ENCODE measurements at places on chromosomes 13 and 19.
A peak's percentile ranks its signal among the peaks of the same experiment; 100 is the strongest.

DNA sequence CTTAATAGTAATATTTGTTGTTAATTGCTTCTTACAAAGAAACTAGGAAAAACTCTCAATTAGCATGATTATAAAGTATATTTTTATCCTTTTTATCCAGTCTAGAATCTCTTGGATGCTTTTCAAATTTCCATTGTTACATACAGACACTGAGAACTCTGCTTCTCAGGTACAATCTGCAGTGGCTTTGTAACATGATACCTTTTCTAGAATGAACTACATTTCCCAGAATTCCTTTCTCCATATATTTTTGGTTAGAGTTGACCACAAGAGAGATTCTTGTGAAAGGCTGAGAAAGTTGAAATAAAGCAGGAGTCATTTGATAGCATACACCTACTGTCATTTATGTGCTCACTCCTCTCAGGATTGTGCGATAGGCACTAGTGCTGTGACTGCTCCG, 148.6 kb downstream of the SLITRK6 start:
- no peak for DNase-seq

DNA sequence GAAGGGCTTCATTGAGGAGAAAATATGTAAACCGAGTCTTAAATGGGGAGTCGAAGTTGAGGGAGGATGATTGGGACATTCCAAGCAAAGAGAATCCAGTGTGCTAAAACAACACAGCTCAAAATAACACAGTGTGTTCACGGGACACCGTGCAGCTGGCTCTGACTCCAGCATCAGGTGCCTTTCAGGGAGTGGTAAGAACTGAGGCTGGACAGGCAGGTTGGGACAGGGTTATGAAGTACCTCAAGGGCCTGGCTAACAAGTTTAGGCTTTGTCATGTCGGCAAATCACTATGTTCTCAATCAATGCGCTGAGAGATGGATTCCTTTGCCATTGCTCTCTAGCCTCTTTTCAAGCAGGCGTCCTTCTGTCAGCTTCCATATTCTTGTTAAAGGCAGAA, 27.5 kb upstream of the WDFY2 start:
- DNase-seq = no peak

DNA sequence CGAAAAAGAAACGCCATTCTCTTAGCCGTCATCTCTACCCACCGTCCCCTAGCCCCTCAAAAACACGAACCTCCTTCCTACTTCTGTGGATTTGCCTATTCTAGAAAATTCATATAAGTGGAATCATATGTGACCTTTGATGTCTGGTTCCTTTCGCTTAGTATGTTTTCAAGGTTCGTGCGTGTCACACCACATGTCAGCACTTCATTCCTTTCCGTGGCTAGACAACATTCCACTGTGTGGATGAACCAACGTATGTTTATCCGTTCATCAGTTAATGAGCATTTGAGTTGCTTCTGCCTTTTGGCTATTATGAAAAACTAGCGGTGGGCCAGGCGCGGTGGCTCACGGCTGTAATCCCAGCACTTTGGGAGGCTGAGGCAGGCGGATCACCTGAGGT, 14.0 kb upstream of the PPP1R12C start:
- DNase-seq = peak; percentile 71

DNA sequence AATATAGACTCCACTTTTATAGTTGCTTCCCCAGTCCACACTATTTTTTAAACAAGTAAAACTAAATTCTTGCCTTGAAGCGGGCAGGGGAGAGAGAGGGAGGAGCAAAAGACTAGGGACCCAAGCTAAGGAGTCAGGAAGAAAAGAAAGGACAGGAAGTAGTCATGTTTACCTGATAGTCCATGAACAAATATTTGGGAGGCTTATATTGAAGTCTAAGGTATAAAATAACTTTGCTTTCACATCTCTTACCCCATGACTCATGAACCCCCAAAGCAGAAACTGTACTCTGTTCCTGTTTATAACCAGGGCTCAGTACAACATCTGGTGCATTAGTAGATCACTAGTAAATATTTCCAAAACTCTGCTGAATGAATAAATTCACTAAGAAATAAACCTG, 67.3 kb downstream of the ZAR1L start:
- DNase-seq = no peak

DNA sequence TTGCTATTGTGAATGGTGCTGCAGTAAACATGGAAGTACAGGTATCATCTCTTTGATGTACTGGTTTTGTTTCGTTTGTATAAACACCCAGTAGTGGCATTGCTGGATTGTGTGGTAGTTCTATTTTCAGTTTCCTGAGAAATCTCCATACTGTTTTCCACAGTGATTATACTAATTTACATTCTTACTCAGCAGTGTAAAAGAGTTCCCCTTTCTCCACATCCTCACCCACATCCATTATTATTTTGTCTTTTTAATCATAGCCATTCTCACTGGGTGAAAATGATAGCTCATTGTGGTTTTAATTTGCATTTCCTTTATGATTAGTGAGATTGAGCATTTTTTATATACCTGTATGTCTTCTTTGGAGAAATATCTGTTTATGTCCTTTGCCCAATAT, 62.3 kb upstream of the PARP4 start:
- no peak for DNase-seq

- DNase-seq = no peak
Observed at GRCh38 chr13:24161010-24161775, 673 bp downstream of the SPATA13 start.

GRCh38 chr19:33646306-33646705, 24.6 kb downstream of the CHST8 start:
- no peak for DNase-seq

DNA sequence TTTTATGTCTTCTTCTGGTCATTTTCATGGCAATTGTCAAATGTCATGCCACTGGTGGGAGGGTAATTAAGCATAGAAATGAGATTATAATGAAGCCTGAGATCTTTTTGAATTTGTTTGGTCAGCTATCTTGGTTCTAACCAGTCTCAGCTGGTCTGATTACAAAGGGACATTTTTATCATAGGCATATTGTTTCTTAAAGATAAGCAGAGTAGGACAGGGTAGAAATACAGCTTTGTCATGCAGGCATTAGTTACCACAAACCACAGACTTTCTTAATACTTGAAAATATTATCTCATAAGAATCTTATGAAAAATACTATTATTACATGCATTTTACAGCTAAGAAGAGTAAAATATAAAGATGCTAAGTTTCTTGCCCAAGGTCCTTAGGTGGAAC, 1761.5 kb downstream of the PCDH9 start:
- peak; percentile 51 for DNase-seq

DNA sequence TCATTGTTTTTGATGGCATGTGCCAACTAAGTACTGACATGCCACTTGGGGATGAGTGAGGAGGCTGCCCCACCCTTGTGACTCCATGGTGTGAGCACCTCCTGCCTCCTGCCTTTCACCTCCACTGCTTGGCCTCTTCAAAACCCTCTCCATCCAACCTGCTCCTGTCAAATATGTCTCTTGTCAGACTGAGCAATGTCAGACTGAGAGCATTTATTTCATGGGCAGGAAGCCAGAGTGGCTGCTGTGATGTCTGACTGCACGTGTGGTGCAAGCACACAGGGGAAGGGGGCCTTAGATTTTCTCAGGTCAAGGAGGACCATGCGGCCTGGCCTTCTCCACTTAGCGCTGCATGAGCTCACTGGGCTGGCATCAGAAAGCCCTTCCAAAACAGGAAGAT, 68.3 kb downstream of the STARD13 start:
- DNase-seq = no peak

DNA sequence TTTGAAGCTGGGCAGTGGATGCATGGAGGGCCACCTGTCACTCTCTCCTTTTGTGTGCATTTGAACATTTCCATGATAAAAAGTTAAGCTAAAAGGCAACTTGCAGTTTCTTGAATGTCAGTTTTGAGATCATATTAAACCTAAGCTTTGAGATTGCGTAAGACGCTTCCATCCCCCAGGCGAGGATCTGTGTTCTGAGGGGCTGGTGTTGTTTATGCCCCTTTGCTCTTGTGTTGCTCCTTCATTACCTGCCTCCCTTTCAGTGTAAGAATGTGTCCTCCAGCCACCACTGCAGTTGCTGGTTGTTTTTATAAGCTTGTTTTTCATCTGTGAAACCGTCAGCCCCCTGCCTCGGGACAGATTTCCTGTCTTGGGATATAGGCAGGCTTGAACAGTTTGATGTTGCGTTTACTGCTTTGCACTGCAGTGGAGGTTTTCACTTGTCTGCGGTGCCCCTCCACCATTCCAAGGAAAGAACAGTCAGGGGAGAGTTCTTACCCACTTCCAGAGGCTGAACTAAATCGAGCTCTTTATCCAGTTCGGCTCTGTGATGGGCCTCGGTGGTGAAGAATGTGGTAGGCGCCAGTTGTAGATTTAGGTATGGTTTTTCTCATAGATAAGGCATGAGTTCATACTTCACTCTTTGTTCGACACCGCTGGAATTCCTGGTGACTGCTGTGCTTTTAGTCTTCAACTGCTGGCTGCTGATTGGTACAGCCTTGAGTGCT, 96.8 kb downstream of the ARHGEF7 start:
- DNase-seq = peak; percentile 76

GRCh38 chr13:24038841-24039330, 121.6 kb upstream of the SPATA13 start:
- peak; percentile 52 for DNase-seq

- DNase-seq = no peak
Observed at GRCh38 chr19:10621966-10622365, 3.4 kb upstream of the SLC44A2 start.

DNA sequence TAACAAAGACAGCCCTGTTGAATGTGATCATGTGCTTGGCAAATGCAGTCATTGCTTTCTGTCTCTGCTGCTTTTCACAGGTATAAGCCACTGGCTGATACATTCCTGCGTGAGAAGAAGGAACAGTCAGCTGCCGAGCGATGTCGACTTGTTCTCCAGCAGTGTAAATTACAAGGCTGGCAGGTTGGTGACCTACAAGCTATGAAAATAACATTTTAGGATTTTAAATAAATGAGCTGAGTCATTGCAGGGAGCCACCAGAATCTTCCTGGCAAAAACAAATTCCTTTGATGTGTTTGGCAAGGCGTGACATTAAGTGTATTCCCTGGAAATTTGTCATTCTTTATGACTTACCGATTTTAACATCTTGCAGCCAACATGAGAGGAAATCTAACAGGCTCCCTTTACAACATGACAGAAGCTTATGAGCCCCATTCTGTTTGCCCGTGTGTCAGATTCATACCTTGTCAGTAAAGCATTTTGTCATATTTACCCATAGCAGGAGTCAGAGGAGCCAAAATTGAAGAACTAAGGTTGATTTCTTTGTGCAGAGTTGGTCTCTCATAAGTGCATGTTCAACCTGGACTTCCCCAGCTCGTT, 471.4 kb downstream of the MYO16 start:
- no peak for DNase-seq

DNA sequence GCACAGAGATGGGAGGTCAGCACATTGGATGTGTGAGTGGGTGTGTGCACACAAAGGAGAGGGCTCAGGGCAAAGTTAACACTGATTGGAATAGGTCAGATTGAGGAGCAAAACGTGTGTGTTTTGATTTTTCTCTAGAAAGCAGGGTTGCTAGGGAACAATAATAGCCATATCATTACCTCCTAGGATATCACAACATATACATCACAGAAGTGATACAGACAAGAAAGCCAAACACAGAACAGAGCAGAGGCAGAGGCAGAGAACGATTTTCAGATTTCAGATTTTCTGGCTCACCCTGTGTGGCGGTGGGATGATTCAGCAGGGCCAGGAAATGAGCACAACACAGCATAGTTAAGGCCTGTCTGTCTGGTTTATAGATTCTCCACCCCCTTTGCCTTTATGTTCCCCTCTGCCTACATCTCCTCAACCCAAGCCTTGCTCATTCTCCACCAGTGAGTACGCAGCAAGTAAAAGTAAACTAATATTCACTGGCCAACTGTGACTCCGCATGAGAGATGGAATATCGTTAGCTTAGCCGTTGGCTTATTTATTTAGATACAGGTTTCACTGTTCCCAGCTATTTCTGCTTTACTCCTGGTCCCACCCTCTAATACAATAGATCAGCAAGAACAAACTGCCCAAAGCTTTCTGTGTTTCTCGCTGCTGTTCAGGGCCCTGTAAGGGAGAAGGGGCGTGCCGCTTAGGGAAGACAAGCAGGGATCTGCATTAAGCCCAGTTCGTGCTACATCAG, 182.7 kb upstream of the TSC22D1 start:
- DNase-seq = peak; percentile 94

DNA sequence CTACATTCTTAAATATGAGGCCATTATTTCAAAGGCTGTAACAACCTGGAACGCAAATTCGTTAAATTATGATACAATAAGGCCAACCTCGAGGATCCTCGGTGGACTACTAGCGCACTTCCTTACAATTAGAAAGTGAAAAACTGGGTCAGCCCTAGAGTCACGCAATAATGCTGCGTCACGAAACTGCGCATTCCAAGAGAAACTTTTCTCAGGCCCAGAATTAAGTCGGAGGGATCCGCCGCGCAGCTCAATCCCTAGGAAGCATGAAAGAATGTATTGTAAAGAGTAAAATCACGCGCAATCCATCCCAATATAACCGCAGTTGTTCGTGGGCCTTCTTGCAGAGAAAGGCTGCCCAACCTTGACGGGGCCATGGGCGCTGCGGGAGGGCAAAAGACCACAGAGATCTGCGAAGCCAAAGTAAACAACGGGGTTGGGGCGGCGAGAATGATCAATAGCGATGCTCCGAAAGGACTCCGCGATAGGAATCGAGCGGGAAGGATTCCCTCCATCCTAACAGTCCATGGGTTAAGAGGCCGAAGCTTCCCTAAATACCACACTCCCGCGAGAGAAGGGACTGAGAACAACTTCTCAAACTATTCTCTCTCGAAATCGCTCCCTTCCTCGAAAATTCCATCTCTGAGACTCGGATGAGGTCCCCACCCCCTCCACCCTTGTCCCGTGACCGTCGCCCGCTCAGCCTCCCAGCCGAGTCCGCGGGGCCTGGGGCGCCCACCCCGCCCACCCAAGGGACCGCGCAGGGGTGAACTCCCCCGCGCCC, 564 bp downstream of the SPART start:
- DNase-seq = peak; percentile 84

GRCh38 chr19:10353793-10354391, 14.5 kb upstream of the ICAM3 start:
- peak; percentile 24 for DNase-seq

DNA sequence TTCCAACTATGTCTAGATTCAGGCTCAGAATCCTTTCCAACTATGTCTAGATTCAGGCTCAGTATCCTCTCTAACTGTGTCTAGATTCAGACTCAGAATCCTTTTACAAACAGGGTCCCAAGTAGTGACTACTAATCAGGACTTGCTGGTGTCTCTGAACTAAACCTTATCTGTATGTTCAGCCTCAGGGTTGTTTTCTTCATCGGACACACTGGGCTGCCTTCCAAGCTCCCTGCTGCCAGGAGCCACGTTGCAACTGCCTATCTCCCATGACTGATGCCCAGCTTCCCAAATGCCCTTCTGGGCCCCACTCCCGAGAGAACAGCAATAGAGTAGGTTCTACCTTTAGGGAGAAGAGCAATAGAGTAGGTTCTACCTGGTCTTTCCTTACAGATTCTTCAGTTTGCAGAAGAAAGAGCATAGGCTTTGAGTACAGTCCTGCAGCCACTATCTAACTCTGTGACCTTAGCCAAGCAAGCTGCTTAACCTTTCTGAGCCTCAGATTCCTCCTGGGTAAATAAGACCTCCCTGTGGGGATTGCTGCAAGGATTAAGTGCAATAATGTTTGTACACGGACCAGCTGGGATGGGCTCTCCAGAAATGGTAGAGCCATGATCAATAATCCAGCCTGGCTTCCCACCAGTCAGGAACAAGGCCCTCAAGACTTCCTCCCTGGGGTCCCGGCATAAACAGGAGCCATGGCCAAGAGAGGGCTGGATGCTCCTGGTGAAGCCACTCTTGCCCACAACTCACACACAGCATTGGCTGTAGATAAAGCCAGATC, 61.5 kb downstream of the ZIC5 start:
- no peak for DNase-seq

Measured in fibroblast of upper back skin (primary cell).